ENCODE measurements at places on chromosomes 7 and 10.

DNA sequence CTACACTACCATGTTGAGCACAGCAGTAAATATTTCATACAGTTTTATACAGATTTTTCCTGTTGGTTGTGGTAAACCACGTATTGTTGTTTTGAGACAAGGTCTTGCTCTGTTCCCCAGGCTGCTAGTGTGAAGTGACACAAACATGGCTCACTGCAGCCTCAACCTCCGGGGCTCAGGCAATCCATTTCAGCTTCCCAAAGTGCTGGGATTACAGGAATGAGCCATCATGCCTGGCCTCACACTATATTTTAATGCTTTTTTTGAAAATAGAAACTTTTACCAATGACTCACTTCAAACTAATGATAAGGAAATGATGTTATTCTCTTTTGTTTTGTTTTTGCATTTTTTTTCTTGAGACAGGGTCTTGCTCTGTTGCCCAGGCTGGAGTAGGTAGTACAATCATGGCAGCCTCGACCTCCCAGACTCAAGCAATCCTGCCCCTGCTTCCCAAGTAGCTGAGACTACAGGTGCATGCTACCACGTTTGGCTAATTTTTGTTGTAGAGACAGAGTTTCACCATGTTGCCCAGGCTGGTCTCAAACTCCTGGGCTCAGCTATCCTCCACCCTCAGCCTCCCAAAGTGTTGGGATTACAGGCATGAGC, 210.6 kb downstream of the TPST1 start:
- peak; percentile 15 for DNase-seq

- DNase-seq, result peak; percentile 9
These were observed 859.2 kb downstream of the GATA3 start for GRCh38 chr10:8913720-8914119.

- DNase-seq, result no peak
These were observed 19.2 kb upstream of the PRKAG2 start for GRCh38 chr7:151896086-151896485.

- no peak for DNase-seq
These were observed 212.5 kb downstream of the SEC23IP start for GRCh38 chr10:120105001-120105400.

DNA sequence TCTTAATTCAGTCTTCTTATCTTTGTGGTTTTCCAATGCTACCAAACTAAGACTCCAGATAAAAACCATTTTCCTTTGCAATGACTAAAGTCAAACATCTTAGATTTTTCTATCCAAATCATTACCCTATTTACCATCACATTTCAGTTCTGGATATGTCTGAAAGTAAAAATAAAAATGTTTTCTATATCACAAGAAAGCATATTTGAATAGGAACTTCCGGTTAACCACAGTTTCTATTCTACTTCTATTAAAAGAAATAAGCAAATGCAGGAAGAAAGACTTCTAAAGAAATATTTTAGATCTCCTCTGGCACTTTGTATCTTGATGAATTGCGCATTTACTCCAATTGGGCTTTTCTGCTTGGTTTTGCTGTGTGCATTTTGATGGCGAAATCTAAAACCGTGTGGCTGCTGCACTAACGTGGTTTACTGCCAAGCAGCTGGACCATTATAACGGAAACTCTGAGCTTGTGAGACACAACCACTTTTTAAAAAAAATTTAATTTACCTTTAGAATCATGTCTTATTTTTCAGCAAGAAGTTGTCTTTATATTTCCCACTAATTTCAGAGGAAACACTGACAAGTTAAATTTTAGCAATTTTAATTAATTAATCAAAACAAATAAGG, 146.1 kb downstream of the VPS50 start:
- DNase-seq, result no peak

GRCh38 chr10:56715262-56715661, 354.2 kb upstream of the ZWINT start:
- no peak for DNase-seq

DNA sequence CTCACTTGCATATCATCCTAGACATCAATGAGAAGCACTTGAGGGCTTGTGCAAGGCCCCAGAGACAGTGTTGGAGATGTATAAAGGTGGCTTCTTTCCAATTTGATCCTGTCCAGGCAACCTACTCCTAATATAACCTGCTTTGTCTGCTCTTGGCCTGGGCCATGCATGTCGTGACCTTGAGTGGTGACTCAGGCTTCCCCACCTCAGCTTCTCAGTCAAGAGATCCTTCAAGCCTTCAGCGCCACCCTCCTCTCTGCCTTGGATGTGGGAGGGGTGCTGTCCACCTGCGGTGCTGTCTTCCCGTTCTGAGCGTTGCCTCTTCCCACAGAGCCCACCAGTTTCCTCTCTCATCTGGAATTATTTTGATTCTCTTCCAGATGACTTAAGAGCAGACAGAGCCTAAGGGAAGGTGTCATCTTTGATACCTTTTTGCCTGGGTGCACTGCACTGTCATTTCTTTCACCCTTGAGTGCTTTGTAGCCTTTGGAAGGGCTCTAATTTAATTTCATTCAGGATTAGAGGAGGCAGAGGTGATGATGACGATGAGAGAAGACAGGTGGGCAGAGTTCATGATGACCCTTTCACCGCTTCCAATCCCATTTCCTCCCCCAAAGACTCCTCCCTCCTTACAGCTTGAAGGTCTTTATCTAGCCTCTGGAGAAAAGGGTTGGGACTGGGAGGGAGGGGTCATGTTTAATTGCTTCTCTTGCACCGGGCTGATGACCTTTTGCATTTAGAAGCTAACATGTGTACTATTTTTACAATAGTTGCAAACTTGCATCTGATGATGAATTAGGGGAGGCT, 6.9 kb downstream of the LSMEM1 start:
- no peak for DNase-seq

DNA sequence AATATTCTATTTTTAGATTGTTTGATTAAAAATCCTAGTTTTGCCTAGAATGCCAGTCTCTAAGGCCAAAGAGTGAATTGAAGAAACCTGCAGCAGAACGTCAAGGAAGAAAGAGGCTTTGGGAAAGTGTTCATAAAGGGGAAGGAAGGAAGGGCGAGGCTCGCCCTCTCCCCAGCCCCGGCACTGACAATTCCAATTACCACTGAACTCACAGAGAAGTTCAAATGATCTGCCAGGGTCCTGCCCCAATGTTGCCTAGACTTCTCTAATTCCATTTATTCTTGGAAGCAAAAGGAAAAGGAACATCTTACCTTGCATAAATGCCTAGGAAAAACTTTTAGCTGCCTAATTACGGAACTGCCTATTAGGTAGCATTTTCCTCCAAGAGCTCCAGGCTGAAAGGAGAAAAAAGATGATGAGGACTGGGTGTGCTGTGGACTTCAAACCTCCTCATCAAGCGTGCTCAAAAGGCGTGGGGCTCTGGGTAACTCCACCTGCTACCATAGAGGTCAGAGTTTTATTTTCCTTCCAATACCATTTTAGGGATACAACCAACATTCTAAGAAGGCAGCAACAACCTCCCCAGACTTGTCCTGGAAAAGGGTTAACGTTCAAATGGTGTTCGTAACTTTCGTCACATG, 134.5 kb downstream of the PKD1L1 start:
- DNase-seq, result no peak

- DNase-seq, result no peak
These were observed 193.3 kb downstream of the RAMP3 start for GRCh38 chr7:45350896-45351295.

GRCh38 chr7:134618756-134619530, 27.7 kb upstream of the BPGM start:
- peak; percentile 23 for DNase-seq

- DNase-seq, result no peak
These were observed 19.0 kb downstream of the MINPP1 start for GRCh38 chr10:87523731-87524130.

DNA sequence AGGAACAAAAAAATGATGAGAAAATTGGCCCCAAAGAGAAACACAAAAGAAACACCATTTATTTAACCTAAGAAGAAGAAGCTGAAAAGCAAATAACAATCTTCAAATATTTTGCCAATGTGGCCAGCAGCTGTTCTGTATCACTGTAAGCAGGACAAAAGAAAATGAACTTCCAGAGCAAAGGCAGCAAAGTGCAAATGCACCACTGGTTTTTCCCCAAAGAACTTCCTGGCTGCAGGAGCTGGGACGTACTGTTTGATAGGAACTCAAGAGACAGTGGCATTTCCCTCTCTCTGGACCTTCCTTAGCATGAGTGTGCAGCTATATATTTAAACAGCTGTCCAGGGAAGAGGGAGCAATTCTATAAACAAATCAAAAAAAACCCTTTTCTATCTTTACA, 60.4 kb downstream of the RNLS start:
- no peak for DNase-seq

GRCh38 chr10:57096044-57096443, 735.0 kb upstream of the ZWINT start:
- DNase-seq, result no peak

All from MG63 (cell line).